ENCODE measurements at places on chromosomes 12 and 14.

DNA sequence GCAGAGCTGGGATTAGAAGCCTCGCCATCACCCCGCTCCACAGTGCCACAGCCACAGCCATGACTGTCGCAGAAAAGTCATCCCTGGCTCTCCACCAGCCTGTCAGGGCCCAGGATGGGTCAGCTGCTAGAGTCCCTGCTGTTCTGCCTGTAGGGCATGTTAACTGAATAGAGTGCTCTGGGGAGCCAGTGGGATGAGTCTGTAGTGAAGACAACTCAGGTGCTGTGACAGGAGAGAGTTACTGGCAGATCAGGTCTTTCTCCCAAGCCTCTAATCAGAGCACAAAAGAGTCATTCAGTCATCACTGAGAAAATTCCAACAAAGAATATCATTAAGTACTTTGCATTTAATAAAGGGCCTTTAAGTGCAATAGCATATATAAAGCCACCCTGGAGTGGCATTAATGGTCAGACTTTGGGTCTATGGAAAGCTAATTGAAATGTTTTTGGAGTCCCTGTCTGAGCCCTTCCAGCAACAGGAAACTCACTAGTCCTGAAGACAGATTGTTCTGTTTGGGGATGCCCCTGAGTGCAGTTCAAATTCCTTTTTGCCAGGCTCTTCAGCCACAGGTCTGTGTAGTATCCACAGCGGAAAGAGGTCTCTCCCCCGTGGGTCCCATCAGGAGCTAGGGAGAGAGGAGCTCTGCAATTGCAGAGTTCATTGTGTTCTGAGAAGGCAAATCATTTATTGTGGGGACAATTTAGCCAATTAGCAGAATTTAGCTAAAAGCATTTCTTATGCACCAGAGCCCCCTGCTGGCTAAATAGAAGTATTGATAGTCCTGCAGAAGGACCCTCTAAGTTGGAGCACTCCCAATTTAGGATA, 45.2 kb upstream of the C14orf132 start:
- peak; percentile 31 for DNase-seq

DNA sequence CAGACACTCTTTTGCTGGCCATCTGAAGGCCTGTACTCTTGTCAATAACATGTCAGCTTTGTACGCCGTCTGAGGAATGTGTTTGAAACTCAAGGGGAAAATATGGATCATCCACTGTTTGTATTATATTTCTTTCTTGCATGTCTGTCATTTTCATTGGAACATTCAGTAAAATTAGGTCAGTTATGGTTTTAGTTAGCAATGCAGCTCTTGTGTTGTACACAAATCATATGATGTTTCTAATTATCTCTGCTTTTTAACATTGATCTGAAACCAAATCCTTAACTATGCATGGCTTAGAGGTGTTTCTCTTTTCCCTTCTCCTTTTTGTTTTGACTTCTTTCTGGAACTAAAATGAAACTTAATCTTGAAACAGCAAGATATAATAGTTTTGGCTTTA, 333.6 kb upstream of the PRICKLE1 start:
- DNase-seq, result no peak

DNA sequence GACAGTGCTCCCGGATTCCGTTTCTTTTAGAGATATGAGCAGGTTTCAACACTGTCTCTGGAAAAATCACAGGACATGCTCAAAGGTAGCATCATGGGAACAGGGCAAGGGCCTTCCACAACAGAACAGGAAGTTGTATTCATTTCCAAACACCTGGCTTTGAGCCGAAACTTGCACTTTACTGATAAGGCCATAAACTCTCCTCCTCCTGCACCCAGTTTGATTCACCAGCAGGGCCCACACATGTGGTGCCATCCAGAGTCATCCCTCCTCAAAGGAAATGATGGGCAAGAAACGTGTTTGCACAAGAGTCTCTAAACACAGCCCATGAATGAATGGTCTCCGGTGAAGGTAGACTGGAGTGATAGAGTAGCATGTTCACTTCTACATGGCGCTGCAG, 268.4 kb upstream of the FKBP4 start:
- DNase-seq, result no peak

DNA sequence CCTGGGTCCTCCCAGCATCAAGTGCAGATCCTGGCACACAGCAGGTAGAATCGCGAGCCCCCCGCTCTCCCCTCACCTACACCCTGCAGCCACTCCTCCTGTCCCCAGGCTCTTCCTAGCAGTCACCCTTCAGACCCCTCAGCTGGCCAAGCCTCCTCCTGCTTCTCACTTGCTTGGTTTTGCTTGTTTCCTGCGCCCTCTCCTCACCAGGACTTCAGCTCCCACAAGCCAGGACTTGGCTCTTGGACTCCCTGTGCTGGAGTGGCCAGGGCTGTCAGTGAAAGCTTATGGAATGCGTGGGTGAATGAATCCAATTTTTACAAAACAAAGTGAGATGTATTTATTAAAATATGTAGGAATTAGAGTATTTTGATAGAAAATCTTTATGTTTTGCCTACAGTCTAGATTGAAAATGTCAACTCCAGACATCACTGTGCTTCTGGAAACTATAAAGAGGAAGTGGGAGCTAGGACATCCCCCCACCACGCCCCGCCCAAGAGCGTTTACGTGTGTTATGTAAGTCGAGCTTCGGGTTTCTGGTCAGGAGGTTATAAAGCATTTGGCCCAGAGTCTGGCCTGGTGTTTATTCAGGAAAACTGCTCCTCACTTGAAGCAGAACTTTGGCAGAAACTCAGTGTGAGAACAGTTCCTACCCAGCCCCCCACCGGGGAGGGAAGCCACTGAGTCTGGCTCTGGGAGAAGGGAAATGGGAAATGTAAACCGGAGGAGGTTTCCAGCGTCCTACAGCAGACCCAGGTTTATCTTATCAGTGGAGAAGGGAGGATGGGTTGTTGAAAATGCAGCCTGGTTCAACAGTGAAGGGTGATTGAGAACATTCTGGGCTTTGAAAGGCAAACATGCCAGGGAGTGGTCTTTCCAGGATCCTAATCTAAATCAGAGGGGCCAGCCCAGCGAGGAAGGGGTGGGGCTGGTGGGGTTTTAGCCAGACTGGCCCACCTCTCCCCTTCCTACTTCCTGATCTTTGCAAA, 8.8 kb downstream of the ALDH2 start:
- DNase-seq, result no peak

- DNase-seq, result no peak
These were observed 29.2 kb downstream of the ERG28 start for GRCh38 chr14:75631453-75631831.

DNA sequence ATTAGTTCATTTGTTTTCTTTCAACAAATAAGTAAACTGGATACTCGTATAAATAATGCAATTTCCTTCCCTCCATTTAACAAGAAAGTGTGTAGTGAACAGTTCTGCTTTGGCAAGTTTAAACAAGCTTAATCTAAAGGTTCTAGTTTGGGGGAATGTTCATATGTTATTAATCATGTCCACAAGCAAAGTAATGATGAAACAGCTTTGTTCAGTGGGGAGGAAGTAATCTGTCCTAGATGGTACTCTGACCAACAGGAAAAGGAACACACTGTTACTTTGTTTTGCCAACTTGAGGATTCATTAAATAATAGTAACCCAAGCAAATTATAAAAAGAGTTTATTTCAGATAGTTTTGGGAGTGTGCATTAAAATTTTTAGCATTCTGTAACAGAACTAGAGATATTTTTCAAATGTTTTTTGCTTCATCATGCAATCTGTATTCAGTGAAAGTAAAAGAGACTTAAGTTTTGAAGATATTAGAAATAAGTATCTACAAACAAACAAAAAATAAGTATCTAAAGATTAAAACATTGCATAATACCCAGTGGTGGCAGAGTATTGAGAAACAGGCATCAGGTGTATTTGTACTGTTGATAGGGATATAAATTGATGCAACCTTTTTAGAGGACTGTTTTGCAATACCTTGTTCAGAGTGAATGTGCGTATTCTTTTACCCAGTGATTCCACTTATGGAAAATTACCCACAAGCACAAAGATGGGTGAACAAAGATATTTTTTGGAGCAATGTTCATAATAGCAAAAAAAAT, 61.1 kb downstream of the RAB35 start:
- no peak for DNase-seq

GRCh38 chr12:48446161-48446776, 26.1 kb upstream of the ANP32D start:
- DNase-seq, result no peak

DNA sequence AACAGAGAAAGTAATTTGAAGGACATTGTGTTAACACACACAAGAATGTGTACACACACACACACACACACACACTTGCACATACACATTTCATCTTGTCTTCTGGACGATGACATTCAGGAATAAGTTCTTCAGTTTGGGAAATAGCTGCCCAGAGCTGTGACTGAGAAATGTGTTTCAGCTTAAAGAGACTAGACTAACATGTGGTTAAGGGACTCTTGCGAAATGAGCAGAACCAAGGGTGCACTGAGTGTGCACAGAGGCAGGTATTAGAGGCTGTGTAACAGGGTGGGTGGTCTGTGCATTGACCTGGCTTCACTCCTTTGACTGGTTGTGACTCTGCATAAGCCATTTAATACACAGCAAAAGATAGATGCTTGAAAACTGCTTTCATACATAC, 29.4 kb upstream of the KCNA5 start:
- DNase-seq, result no peak

- DNase-seq, result no peak
These were observed 389.2 kb downstream of the EGLN3 start for GRCh38 chr14:33561488-33562175.

DNA sequence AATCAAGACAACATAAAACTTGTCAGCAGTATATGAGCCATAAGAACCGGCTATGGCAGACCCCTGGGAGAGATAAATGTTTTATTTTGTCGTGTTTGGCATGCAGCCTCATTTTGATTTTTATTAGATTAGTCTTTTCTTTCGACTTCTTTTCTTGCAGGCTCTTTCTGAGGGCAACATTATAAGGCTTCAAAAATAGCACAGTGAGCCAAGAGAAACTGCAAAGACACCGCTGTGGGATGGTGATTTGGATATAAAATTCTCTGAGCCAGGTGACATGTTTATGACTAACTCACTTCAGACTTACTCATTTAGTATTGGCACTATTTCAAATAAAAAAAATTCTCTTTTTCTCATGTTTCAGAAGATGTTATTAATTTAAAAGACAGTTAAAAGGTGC, 96.8 kb upstream of the PKP2 start:
- DNase-seq, result no peak

DNA sequence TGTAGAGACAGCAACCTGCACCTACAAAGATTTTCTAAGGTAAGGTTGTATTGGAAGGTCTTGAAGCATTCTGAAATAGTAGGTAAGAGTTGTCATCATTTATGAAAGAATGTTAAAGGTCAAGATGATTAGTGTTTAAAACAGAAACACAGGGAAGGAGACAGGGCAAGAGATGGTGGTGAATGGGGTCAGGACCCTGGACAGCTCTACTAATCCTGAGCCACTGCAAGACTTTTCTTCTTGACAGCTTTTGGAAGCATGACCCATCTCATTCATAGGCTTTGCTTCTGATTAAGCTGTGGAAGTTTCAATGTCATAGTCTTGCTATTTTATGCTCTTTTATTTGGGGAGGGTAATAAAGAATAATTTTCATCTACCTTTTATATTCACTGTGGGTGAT, 75.5 kb upstream of the CAND1 start:
- peak; percentile 2 for DNase-seq

GRCh38 chr12:115268451-115268850, 584.5 kb upstream of the TBX3 start:
- no peak for DNase-seq

GRCh38 chr12:51959211-51959610, 7.7 kb downstream of the ACVR1B start:
- no peak for DNase-seq

GRCh38 chr12:63809566-63809965, 29.9 kb downstream of the RXYLT1 start:
- no peak for DNase-seq

GRCh38 chr12:11573880-11574279, 75.6 kb upstream of the ETV6 start:
- no peak for DNase-seq

- DNase-seq, result no peak
These were observed 400 bp downstream of the ADCY6 start for GRCh38 chr12:48788524-48788853.

GRCh38 chr12:62319058-62319457, 58.9 kb downstream of the USP15 start:
- DNase-seq, result no peak

GRCh38 chr12:57844709-57845477, 1.6 kb downstream of the CTDSP2 start:
- peak; percentile 41 for DNase-seq

- DNase-seq, result peak; percentile 61
These were observed 10.0 kb downstream of the LRCOL1 start for GRCh38 chr12:132600048-132601032.

- no peak for DNase-seq
These were observed 154.3 kb downstream of the VRK1 start for GRCh38 chr14:96951511-96951910.

- no peak for DNase-seq
These were observed 149.0 kb upstream of the SEL1L start for GRCh38 chr14:81682701-81683100.

DNA sequence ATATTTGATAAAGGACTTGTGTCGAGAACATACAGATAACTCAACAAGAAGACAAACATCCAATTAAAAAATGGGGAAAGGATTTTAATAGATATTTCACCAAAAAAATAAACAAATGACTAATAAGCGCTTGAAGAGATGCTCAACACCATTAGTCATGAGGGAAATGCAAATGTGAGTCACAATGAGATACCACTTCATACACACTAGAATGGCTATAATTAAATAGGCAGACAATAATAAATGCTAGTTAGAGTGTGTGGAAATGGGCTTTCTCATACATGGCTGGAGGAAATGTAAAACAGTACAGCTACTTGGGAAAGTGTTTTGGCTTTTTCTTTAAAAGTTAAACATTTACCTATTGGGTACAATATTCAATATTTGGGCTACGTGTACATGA, 34.8 kb downstream of the DLK1 start:
- DNase-seq, result no peak

DNA sequence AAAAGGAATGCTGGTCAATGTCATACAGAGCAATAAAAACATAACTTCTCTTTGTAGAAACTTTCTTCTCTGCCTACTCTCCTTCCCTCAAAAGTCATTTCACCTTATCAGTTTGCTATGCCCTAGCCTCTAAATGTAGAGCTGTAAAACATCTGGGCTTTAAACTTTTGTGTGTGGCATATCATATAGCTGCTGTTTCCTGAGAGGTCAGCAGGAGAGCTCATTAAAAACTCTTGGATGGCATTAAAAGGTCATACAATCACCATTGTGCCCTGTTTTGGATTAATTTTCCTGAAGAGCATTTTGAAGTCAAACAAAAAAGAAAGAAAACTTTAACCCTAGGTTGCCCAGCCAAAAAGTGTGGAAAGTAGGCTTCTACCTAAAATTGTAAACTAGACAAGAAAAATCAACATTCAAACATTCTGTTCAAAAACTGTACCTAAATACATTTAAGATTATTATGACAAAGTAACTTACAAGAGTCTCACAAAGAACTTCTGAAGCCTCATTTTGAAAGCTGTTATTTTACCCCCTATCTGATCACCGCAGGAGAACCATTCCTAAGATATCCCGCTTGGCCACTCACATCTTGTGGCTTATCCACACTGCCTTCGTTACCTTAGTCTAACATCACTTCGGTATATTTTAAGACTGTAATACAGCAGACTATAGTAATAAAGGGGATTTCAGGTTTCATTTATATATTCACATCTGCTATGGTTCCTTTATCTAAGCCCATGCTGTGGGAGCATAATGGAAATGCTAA, 38.1 kb downstream of the TXNDC16 start:
- DNase-seq, result no peak

- no peak for DNase-seq
These were observed 189.0 kb upstream of the AMIGO2 start for GRCh38 chr12:47268501-47269454.
